ENCODE measurements at places on chromosomes 3 and 15. TPM values are rescaled to one million over a fixed set of nuclear protein-coding genes. Genes with fewer than 3 reads are reported as not detected.
A peak's percentile ranks its signal among the peaks of the same experiment; 100 is the strongest.

DNA sequence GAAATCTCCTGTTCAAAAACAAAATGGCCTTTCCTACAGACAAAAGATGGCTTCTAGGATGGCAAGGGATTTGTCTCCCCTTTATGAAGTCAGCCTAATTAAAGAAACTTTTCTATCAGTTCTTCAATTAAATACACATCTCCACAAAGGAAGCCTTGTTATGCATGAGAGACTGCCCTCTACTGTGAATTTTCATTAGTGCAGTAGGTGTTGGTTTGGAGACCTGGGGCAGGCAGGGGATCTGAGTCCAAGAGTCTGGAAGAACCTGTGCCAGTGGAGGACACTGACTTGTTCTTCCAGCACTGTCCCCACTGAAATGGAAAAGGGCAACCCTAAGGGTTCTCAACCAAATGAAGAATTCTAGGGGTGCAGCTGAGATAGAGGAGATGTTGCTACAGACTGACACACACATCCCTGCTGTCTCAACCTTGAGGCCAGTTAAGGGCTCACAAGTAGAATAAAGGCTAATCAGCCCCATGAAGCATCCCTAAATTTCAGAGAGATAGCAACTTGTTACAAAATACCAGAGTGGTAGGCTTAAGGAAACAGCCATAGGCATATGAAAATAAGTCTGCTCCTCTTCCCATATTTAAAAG is 174.0 kb upstream of the PRICKLE2 start:
- H3K4me3 ChIP-seq = no peak overlapping the region
- DNase-seq = peak; percentile 42
- H3K4me1 ChIP-seq = no peaks in the 10 kb centered on the region
- no peaks in the 10 kb centered on the region for H3K27me3 ChIP-seq
- no peaks in the 10 kb centered on the region for H3K36me3 ChIP-seq
- no peak overlapping the region for H3K27ac ChIP-seq

DNA sequence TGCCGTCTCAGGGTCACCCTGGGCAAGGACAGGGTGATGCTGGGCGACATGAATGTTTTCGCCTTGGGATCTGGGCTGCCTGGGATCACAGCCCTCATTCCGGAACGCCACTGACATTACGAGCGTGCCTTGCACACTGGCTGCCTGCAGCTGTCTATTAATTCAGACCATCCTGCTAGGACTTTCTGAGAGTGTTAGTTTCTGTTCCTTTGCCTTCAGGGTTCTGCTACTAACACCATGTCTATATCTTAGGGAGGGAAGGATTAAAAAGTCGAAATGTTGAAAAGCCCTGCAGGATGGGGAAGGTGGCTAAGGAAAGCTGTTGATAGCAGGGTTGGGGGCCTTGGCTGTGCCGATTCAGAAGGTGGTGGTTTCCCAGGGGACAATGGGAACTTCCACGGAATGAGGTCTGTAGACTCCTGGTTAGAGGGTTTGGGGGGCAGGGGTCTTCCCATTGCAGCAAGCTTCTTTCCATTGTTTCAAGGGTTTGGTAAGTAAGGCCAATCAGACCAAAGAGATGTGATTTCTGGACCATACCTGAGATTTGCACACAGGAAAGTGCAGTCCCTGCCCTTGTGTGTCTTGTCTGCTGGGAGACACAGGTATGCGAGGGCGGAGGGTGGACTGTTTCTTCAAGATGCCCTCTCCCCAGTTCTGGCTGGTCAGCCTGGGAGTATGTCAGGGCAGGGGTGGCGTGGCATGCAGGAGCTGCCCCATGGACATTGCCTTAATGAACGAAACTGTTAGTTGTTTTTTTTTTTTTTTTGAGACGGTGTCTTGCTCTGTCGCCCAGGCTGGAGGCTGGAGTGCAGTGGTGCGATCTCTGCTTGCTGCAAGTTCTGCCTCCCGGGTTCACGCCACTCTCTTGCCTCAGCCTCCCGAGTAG is 50.9 kb downstream of the RGMA start:
- H3K27ac ChIP-seq = no peak overlapping the region
- no peaks in the 10 kb centered on the region for H3K4me1 ChIP-seq
- no peaks in the 10 kb centered on the region for H3K36me3 ChIP-seq
- no peak overlapping the region for H3K4me3 ChIP-seq
- H3K27me3 ChIP-seq = peaks cover 3% of the 10 kb centered on the region

- no peaks in the 10 kb centered on the region for H3K36me3 ChIP-seq
- H3K4me3 ChIP-seq = no peak overlapping the region
- DNase-seq = no peak
- no peaks in the 10 kb centered on the region for H3K27me3 ChIP-seq
These were observed 50.8 kb upstream of the DYNC1LI1 start for GRCh38 chr3:32621466-32621865.

The FAM81A gene
- 5.3 TPM for polyA plus RNA-seq

DNA sequence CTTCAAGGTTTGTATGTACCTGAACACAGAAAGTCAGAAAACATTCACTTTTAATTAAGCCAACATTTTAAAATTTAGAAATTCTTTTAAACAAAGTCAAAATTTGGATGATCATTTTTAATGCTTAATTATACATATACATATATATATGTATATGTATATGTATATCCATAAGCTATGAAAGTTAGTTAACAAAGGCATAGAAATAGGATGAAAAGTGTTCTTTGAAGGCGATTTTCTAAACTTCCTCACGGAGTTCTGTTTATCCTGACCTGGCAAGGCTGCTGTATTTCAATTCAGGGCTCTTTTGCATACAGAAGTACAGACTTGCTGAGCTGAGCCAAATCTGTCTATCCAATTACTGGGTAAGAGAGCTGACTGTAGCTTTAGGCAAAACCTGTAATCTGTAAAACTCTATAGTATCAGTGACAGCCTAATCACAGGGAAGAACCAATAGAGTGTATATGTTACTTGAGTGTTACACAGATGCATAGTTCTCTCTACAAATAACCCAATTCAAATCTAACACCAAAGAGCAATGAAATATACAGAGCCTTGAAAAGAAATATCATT is 32.1 kb upstream of the THRB start:
- DNase-seq = no peak
- H3K27me3 ChIP-seq = no peaks in the 10 kb centered on the region
- no peaks in the 10 kb centered on the region for H3K36me3 ChIP-seq
- H3K4me1 ChIP-seq = peaks cover 21% of the 10 kb centered on the region
- no peak overlapping the region for H3K4me3 ChIP-seq

Measured in large intestine (tissue), 12 donors.